ENCODE measurements at places on chromosomes 2 and 18.

DNA sequence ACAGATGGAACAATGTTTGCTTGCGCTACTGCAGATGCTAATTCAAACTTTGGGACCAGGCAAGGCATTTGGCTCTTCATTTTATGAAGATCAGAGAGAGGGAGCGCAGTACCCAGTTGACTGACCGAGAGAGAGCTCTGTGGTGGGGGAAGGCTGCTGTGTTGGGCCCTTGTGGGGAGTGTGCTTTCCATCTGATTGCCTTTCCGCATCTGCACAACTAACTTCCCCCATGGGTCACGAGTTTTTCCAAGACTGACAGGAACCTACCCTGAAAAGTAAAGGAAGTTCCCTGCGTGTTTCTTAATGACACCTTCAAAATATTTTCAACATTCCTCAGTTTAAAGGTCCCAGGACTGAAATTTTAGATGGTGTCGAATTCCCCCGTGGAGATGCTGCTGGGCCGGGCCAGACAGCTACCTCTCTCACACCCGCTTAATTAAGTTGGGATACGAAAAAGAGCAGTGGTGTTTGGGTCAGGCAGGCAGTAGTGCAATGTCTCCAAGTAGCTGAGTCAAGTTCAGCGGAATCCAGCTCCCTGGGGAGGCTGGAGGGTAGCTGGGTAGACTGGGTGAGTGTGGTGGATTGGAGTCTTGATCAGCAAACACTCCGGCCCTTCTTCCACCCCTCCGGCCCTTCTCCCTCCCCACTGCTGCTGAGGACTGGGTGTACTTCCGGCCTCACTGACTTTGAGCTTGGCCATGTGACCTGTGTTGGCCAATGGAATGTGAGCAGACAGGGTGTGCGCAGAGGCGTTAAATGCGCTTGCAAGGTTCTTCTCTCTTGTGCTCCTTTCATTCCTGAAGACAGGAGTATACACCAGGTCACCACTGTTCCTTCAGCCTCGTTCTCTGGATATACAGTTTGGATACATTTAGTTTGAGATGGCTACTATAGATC lies 2.3 kb upstream of the ARHGAP25 start:
- DNase-seq, result no peak

DNA sequence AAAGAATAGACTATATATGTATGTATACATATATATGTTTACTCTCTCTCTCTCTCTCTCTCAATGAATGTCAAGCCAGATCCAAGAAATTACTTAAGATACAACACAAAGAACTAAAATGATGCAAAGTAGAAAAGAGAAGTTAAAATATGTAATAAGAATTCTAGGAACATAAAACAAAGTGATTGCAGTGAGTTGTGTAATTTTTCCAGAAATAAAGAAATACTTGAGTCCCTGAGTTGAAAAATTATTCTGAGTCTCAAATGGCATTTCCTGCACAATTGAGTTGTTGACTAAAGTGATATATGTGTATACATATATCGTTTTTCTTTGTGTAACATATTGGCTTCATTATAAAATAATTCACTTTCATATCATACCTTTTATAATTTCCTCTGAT lies 262.4 kb downstream of the INSIG2 start:
- no peak for DNase-seq

DNA sequence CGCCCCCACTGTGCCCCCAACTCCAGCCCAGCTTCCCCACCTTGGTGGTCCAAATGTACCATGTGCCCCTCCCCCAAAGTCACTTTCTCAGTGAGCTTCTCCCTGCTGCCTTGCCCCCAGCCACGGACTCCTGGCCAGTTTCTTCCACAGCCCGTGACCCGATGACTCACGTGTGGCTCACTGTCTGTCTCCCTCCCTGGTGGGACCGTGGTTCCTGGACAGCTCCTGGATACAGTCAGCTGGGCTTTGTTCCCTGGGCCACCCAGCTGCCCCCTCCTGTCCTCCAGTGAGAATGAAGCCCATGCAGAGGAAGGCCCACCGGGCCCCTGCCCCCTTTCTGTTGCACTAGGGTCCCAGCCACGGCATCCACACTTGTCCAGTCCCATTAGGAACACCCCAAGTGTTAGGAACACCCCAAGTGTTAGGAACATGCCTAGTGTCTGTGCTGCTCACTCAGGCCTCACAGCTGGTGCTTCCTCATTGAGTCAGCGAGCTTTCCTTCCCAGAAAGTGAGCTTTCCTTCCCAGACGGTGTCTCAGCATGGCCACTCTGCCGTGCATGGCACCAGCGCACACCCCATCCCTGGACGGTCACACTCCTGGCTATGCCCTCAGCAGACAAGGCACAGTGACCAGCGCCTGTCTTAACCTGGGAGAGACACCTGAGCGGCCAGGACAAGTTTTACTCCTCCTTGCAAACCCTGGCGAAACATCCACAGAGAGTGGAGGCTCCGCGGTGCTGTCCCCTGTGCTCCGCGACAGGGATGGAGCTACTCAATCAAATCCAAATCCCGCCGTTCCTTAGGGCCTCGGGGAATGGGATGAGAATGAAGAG lies 44.8 kb upstream of the CTDP1 start:
- DNase-seq, result no peak

DNA sequence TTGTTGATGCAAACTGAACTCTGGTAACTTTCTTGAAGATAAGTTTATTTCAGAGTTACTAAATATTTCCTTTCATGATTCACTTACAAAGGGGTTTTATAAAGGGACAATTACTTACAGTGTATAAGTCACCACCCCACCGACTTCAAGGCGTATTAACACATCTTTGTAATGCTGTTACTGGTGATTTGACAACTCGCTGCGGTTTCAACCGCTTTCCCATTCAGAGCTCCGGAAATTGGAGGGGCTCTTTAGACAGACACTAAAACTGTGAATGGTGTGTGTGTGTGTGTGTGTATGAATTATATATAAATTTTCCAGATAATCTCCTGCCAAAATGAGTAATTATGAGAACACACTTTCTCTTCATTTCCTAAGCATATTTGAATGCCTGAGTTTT lies 4.9 kb downstream of the TM4SF20 start:
- DNase-seq, result peak; percentile 10

DNA sequence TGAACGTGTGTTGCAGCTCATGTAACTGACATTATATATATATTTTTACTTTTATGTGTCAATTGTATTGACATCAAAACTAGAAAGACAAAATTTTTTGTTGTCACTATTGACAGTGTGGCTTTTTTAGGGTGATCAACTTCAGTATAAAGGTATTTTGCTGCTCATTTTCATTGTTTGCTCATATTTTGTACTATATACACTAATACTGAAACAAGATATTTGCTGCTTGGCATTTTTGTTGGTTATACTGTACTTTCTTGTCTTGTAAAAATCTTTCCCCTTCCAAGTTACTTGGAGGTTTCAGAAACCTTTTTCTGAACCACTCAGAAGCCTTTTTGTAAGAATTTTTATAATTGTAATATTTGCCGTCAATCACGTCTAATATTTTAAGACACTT lies 16.5 kb downstream of the AFTPH start:
- DNase-seq, result no peak

DNA sequence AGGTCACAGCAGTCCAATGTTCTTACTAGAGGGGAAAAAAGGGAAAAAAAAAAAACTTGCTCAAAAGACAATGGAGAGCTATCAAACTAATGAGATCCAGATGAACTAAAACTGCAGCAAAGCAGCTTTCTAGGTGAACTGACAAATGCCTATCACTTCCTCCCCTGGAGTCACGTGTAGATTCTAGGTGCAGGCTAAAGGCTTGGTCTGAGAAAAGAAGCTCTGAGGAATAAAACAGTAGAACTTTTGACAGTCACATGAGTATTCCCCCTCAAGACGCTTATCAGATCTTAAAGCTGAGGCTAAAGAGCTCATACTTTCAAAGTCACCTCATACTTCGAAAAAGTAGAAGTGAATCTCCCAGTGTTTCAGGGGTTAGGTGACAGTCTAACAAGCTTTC lies 42.3 kb downstream of the SMAD2 start:
- no peak for DNase-seq

- DNase-seq, result no peak
Observed at GRCh38 chr18:43310239-43310638, 32.9 kb upstream of the SYT4 start.

- no peak for DNase-seq
Observed at GRCh38 chr2:231321021-231321420, 74.5 kb upstream of the B3GNT7 start.

DNA sequence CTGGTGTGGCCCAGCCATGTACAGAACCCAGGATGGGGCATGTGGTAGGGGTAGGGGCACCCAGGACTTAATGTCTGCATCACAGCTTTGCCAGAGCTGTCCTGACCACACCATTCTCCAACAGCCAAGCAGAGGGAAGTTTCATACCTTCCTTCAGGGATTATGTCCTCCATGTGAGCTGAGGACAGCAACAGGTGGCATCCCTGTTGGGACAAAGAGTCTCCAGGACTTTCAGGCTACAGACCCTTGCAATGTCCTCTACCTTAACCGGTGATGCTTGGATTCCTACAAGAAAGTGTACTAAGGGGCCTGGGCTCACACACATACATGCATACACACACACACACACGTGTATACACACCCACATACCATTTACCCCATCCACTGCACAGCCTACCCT lies 227.0 kb upstream of the SIX2 start:
- DNase-seq, result no peak
